Activated CD4-positive, CD25-positive, alpha-beta regulatory T cell treated with anti-CD3 and anti-CD28 coated beads, Interleukin-2, amount 50 U/mL, for 24 hours (primary cell): ENCODE measurements at places on chromosomes 1 and 21.

GRCh38 chr1:114173680-114174079, 20.0 kb upstream of the SYT6 start:
- ATAC-seq: no peak

DNA sequence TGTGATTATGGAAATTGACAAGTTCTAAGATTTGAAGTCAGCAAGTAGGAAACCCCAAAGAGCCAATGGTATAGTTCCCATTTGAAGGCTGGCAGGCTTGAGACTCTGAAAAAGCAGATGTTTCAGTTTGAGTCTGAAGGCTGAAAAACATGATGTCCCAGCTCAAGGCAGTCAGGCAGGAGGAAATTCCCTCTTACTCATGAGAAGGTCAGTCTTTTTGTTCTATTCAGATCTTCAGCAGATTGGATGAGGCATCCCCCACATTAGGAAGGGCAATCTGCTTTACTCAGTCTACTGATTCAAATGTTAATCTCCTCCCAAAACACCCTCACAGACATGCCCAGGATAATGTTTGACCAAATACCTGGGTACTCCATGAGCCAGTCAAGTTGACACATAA, 372.5 kb upstream of the ST6GALNAC5 start:
- ATAC-seq: peak; percentile 69

DNA sequence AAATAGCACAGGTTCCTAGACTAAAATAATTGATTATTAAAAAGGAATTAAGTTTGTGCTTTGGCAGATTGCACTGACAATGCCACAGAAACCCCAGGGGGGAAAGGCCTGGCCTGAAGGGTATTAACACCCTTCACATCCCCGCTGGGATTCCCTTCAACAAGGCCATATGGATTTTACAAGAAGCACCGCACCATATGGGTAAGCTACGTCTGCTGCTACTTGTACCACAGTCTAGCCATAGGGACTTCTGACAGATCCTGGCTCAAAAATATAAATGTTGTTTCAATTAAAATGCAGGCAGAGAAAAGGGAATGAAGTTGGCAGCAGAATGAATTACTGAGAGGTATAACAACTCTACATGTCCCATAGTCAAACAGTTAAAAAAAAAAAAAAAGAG, 101.0 kb downstream of the DENND1B start:
- no peak for ATAC-seq

- no peak for ATAC-seq
These were observed 388.5 kb upstream of the C1orf87 start for GRCh38 chr1:60461925-60462595.

GRCh38 chr1:60935599-60936110, 146.7 kb upstream of the NFIA start:
- ATAC-seq: no peak

DNA sequence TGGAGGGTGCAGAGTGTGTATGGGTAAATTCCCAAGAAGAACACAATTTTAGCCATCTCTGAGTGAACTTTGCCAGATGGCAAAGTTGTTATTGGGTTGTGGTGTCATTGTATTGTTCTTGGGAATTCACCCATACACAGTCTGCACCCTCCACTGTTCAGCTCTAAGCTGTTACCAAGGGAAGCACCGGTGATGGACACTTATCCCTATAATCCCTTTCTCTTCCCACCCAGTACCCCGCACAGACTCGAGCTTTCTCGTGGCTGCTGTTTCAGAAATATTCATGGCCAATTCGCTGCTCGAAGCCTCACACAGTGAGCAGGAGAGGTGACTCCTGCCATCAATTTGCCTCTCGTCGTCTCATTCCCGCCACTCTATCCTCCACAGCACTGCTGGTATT, 95.7 kb upstream of the PALMD start:
- no peak for ATAC-seq

DNA sequence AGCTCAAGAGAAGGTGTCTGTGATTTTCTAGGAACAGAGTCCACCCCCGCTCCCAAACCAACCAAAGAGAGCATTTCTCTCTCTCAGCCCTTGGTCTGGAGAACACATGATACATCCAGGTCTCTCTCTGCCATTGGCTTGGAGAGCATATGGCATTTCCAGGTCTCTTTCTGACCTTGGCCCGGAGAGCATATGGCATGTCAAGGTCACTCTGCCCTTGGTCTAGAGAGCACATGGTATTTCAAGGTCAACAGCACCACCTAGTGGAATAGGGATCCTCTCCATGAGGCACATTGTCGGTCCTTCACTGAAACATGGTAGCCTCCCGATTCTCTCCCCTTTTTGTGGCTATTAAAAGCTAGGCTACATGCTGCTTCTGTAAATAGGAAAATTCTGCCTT, 437.7 kb upstream of the OLFM3 start:
- ATAC-seq: no peak

DNA sequence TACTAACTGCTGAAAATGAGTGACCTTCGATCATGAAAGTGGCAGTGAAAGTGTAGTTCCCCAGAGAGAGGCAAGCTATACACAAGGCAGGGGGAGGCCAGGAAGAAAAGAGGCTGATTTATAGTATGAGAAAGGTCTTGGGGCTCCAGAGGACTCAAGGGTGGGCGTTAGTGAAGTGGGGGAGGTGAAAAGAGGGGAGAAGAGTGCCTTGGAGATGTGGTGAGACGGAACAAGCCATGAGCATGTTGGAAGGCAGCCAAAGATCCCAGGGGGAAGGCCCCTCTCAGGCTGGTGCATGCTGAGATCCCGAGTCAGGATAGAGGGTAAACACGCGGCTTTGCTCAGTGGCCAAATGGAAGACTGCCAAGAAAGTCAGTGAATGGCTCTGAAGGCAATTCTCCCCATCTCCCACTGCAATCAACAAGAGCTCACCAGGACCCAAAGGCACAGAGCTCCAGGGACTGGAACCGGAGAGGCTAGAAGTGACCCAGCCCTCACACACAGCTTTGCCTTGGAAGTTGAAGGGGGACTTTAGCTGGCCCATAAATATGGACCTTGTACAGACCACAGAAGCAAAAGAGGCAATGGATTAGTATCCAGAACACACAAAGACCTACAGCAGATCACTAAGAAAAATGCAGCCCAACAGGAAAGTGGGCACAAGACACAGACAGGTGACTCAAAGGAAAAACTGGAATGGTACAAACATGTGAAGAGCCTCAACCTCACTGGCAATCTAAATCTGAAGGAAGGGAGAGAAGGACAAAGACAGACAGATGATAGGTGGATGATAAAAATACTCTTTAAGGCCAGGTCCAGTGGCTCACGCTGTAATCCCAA, 49.6 kb downstream of the HSF2BP start:
- no peak for ATAC-seq

DNA sequence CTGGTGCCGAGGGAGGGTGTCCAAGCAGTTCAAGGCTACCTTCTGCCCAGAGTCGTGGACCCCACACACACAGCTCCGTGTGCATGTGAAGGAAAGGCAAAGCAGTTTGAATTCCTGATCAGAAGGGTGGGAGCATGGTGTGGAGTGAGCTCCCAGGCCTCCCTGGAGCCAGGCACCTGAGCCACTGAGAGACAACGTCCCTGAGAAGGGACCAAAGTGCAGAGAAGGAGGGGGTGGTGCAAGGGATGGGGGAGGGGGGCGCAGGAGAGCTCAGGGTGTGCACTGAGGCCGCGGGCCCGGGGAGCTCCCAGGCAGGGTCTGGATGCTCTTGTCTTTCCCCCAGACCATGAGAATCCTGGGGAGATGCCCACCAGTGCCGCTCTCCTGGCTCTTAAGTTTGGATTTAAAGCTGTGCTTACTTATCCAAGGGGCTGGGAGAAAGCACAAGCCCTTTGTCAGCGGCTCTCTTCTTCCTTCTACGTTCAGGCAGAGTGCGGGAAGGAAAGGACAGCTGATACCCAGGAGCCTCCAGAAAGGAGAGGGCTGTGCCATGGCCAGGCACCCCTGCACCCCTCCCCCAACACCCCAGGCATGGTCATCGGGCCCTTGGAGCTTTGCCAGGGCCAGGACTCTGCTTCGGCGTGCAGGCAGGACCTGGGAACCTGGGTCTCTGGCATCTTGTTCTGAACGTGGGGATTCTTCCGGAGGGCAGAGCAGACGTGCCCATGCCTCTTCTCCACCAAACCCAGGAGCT, 24.1 kb downstream of the ACTA1 start:
- no peak for ATAC-seq

DNA sequence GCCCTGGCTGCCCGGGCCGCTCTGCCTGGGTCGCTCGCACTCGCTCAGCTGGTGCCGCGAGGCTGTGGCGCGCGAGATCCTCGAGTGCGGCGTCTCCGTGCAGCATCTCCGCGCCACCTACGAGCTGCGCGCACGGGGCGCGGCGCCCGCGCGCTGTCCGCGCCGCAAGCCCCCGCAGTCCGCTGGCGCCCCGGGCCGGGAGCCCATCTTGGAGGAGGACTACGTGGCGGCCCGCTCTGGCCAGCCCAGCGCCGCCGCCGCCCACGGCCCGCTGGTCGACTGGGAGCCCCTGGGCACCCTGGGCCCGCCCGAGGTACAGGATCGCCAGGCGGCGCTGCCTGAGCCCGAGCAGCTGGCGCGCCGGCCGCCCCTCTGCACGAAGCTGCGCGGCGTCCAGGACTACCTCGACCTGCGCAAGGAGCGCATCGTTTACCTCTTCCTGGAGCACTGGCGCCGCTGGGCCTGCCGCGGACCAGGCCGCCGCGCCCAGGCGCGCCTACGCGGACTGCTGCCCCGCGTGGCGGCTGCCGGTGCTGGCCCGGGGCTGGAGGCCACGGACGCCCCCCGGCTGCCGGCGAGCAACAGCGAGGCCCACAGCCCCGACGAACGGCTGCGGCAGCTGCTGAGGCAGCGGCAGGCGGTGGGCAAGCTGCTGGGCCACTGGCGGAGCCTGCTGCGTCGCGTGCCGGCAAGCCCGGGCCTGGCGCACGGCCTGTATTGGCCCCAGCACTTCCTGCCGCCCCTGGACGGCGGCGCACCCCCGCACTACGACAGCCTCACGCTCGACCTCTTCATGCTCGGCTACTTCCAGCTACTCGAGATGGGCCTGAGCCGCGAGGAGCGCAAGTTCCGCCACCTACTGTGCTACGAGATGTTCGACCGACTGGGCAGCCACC, 10.9 kb downstream of the TNFRSF25 start:
- peak; percentile 33 for ATAC-seq

DNA sequence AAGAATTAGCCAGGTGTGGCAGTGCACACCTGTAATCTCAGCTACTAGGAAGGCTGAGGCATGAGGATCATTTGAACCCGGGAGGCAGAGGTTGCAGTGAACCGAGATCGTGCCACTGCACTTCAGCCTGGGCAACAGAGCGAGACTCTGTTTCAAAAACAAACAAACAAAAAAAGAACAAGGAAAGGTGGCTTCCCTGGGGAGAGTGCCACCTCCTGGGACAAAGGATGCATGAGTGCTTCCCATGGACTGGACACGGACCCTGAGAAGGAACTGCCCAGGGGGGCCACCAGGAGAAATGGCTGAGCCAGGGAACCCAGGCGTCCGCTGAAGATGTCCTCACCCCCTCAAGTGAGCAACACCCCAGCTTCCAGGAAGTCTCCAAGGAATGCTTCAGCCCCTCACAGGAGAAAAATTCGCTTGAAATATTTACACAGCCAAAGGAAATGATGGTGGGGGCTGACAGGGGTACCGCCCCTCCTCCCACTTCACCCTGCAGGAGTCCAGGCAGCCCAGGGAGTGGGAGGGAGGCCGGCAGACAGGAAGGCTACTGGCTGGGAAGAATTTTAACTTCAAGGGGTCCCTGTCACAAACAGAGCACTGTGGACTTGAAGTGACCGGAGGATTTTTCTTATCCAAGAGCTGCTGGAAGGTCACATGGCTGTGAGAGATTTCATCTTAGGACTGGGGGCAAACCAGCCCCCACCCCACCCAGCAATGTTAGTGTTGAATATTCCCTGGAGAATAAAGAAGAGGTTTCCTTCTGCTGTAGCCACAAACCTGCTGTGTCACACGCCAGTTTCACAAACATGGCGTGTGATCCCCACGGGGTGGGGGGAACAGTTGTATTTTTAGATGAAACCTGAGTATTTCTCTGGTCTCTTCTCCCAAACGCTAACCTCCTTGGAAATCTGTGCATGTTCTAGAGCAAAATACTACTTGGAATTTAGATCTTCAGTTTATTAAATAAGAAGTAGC, 90.8 kb upstream of the SLC25A33 start:
- ATAC-seq: no peak

DNA sequence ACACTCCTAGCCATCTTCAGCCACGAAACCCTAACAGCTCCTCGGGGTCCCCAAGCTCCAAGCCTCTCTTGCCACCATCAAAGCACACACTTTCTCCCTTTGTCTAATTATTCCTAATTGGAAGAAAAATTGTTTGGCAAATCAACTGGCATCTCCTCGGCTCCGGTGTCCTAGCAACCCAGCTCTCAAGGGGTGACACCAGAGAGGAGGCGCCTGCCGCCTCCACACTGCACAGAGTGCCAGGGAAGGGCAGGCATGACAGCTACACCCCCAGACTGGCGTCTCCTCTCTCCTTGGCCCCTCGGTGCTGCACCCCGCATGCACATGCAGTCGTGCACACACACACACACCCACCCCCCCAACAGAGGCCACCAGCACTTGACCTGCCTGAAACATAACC, 18.2 kb upstream of the GJB5 start:
- ATAC-seq: no peak

GRCh38 chr1:219298571-219299148, 125.0 kb downstream of the LYPLAL1 start:
- ATAC-seq: no peak

GRCh38 chr1:170678027-170678600, 14.2 kb downstream of the PRRX1 start:
- no peak for ATAC-seq

GRCh38 chr1:39275836-39276507, 71.5 kb downstream of the MACF1 start:
- ATAC-seq: no peak

GRCh38 chr1:28170001-28170596, 6.4 kb downstream of the PTAFR start:
- ATAC-seq: no peak

DNA sequence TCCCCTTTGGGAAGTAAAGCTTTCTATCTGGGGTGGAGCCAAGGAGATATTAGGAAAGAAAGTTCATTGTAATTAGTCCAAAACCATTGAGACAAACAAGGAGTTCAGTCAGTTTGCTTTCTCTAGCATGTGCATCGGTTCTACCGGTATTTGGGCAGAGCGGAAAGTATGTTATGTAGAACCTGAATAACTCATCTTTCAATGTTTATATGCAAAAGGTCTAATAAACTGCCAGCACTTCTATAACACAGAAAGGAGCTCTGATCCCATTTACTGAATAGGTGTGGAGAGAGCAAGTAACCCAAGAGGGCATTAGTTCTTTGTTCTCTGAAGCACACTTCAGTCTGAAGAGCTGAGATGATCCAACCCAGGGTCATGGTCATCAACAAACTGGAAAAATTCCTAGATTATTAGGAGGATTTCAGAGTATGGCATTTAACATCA, 3.5 kb downstream of the TGFB2 start:
- no peak for ATAC-seq

DNA sequence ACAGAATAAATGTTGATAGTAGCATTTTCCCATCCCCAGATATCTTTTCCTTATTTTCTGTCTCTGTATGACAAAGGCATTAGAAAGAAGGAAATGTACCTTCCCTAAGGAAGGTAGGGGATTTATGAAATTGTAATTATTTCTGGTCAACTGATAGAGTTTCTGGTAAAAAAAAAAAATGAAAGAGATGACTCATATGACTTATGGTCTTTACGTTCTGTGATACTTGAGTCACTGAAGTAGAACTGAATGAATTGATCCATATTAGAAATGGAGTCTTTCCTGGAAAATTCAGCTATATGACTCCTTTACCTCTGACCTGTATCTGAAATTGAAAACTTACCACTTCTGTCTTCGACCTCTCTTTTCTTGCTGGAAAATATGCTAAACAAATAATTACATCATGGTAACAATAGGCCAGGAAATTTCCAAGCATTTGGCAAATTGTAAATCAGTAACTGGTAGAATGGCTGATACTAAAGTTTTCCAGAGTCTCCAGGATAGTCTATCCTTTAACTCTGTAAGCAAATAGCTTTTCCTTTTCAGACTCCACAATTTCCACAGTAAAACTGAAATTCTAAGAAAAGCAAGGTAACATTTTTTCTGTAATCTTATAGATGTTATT, 364.3 kb upstream of the PTBP2 start:
- ATAC-seq: no peak
